Activated T-cell treated with anti-CD3 and anti-CD28 coated beads, Interleukin-2, amount 50 U/mL, for 48 hours (primary cell): ENCODE measurements at places on chromosomes 11 and 22.

DNA sequence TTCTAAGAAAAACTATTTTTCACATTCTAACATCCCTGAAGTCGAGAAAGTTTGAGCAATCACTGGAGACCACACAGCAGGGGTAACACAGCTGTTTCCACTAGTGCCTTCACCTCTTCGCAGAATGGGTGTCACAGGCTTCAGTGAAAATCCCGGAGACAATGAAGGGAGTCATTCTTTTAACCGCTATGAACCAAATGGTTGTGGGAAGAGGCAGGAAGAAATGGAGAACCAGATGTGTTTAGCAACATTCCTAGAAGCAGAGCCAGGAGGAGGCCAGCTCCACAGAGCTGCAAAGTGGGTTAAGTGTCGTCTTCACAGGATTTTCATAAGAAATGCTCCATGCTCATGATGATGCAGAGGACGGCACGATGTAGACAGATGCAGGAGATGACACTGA, 221.1 kb downstream of the LARGE1 start:
- DNase-seq, result no peak

- DNase-seq, result no peak
Measured at GRCh38 chr11:44997566-44997965, 46.9 kb upstream of the TP53I11 start.

- DNase-seq, result no peak
Measured at GRCh38 chr11:95792700-95793099, 2.4 kb downstream of the CEP57 start.

GRCh38 chr11:70495351-70496310, 97.3 kb downstream of the CTTN start:
- no peak for DNase-seq

- DNase-seq, result no peak
Measured at GRCh38 chr22:27685515-27685914, 116.0 kb downstream of the MN1 start.

GRCh38 chr22:17086788-17087497, 2.1 kb downstream of the IL17RA start:
- DNase-seq, result no peak

GRCh38 chr11:4539603-4540219, 5.3 kb upstream of the OR52M1 start:
- peak; percentile 73 for DNase-seq

GRCh38 chr11:17132654-17133053, 55.2 kb upstream of the RPS13 start:
- DNase-seq, result no peak
